Right hindlimb (tissue), 1 donor: ENCODE measurements at places on chromosomes 13 and 19.

GRCh38 chr19:615619-616018 is 17.7 kb downstream of the POLRMT start:
- DNase-seq, result no peak

- DNase-seq, result no peak
These were observed 37.6 kb upstream of the STARD13 start for GRCh38 chr13:33322965-33323668.

DNA sequence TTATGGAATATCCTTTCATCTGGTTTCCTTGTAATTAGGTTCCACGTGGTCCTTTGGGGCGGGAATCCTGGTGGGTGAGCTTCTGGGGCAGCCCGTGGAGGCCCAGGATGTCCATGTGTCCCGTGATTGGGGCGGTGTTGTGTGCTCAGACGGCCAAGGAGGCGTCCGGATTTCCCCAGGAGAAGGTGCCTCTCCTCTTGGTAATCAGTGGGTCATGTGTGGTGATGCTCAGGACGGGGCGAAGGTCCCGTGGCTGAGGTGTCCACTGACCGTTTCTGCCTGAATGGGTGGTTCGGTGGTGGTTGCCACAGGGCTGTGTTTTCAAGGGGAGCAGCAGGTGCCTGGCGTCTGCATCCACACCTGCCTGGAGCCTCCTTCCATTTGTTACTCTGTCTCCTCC is 52.2 kb upstream of the F7 start:
- DNase-seq, result no peak

DNA sequence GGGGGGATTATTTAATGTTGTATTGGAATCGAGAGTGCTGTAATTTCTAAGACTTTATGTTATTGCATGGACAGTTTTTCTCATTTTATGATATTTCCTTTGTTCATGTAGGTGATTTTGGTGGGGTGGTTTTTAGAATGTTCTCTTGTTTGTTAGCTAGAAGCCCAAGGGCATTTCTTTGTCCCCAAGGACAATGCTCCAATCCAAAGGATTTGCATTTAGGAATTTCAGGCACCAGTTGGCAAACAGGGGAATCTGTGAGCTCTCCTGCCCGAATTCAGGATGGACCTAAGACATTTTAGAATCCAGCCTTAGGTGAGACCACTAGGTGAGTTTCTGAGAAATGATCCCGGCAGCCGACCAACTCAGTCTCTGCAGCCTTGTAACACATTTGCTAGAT is 324.9 kb downstream of the KCNRG start:
- DNase-seq, result no peak

DNA sequence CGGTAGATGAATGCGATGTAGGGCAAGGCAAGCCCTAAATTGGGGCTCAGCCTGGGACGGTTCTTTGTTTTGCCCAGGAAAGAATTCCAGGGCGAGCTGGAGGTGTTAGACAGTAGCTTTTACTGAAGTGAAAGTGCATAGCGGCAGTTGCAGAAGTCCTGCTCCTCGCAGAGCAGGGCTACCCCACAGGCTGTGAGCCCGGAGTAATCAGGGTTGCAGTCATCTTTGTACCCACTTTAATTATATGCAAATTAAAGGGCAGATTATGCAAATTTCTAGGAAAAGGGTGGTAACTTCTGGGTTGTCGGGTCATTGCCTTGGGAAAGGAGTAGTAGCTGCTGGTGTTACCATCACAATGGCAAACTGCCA is 30.5 kb downstream of the VAV1 start:
- no peak for DNase-seq

DNA sequence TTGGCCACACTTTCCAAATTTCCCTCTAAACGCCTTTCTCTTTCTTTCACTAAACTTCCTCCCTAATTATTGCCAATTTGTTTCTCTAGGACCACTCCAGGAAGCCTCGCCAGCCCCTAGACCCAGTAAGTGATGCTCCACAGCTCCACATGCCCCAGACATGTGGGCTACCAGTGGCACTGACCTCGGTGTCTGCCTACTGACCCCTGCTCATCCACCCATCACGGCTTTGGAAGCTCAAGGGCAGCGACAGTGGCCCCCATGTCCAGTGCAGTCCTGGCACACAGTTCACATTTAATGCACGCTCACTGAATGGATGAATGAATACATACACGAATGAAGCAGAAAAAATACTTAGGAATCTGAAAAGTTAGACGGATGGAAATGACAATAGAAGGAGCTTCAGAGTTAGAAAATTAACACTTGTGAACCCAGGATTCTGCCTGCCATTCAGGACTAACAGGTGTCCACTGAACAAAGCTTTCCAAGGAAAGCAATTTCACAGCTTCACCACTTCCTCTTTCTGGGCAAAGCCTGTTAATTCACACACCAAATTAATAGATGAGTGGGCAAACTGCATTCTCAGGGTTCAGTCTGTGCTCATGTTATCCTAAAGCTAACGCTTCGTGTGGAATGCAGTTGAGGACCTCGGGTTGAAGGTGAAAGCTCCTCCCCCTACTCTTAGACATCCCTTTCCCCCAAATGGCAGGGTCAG is 50.9 kb downstream of the CCDC70 start:
- DNase-seq, result no peak

DNA sequence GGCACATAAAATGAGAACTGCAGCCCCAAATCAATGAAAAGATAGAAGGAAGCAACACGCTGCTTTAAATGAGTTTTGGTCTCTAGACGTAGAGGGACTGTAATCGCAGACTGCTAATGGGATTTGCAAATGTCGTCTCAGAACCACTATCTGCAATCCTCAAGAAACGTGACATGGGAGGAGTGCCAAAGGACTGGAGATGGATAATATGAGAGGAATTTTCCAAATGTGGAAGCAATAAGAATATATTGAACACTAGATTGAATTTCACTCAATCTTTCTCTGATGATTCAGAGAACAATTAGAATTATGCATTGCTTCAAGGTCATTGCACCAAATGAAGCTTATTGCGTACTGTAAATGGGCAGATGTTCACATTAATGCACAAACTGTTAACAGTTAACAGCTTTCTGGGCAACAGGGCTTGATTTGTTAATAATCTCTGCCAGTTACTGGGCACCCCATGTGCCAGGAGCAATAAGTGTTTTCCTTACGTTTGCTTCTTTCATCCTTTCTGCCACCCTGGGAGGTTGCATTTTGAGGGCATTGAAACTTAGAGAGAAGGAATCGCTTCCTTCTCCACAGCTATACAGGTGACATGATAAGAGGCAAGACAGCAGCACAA is 62.8 kb upstream of the WASF3 start:
- DNase-seq, result no peak

- DNase-seq, result no peak
These were observed 23.5 kb upstream of the QTRT1 start for GRCh38 chr19:10677751-10678150.

- DNase-seq, result no peak
These were observed 8.6 kb downstream of the PLPPR2 start for GRCh38 chr19:11363881-11364280.
